Stimulated activated CD8-positive, alpha-beta memory T cell treated with anti-CD3 and anti-CD28 coated beads, Interleukin-4, amount 100 ng/mL, for 24 hours (primary cell): ENCODE measurements at places on chromosomes 2 and 18.

DNA sequence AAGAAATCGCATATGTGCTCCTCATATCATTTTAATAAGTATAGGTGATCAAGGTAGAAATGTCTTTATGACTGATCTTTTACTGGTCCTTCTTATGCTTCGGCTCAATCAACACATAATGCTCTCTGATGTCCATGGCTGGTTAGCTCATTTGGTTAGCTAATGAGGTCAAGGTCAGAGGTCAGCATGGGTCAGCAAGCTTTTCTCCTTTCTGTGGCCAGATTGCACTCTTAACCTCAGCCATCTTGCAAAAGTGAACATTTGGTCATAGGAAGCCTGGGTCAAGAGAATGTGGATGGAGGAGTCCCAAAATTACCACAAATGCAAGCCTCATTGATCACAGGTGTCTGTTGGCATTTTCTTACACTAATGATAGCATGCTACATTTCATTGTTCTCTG is 35.4 kb upstream of the DARS1 start:
- DNase-seq, result no peak

GRCh38 chr2:119485336-119486110 is 38.8 kb downstream of the SCTR start:
- DNase-seq, result no peak

GRCh38 chr18:75057169-75057960 is 151.6 kb downstream of the PTGR3 start:
- no peak for DNase-seq

- DNase-seq, result no peak
Measured at GRCh38 chr18:63648241-63648640, 4.2 kb upstream of the SERPINB4 start.

GRCh38 chr2:24439971-24440340 is 51.1 kb upstream of the NCOA1 start:
- DNase-seq, result no peak

- no peak for DNase-seq
Measured at GRCh38 chr2:69132960-69133590, 120.1 kb downstream of the ANTXR1 start.

DNA sequence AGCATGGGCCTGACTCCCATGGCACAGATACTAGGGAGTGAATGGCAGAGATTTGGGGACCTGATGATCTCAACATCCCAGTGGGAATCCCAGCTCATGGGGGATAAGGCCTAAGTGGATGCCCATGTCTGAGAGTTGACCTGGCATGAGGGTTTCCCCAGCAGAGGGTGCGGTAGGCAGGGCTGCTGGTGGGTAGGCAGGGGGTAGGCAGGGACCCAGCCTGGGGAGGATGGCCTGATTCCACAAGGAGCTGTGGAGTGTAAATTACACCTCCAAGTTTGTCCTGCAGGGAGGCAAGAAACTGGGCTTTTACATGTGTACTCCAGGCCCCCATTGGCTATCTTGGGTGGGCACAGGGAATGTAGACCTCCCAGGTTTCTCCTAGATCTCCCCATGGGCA is 46.9 kb downstream of the INPP5D start:
- no peak for DNase-seq

GRCh38 chr2:128753800-128754199 is 435.1 kb upstream of the HS6ST1 start:
- DNase-seq, result no peak

DNA sequence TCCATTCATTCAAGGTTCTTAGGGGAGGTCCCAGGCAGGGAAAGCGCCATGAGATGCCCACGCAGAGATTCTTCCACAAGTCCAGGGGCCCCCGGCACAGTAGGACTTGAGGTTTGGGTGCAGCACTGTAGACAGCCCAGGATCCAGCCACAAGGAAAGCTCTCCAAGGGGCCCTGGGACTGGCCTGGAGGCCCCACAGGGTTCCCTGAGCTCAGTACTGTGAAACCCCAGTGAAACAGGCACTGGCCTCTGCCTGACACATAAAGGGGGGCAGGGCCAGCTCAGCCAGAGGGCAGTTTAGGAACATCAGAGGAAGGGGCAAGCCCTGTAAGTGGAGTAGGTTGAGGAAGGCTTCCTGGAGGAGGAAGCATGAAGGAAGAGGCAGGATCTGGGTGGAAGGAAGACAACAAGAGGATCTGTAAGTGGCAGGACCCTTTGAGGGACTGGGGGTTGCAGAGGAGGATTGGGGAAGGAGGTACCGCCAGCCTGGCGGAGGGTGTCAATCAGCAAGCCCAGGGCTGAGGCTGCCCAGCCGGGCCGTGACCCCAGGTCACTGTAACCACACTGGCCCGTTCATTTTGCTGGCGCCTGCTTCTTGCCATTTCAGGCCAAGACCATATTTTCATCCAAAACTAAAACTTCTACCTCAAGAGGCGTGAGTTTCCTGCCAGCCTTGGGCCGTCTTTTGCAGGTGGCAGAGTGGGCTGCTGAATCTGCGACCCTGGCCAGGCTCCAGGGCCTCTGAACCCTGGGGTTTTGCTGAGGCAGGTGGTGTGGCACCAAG is 175.2 kb downstream of the SMAD7 start:
- DNase-seq, result no peak
